ENCODE measurements at places on chromosomes 13 and 19. TPM values are rescaled to one million over a fixed set of nuclear protein-coding genes. Genes with fewer than 3 reads are reported as not detected.

The ANGPTL8 gene
- total RNA-seq = not detected

The COX7A1 gene
- not detected for total RNA-seq

The NCCRP1 gene
- 22.7 TPM for total RNA-seq

The MATK gene
- total RNA-seq = not detected

The ZNF625 gene
- total RNA-seq = 5.7 TPM

The GAPDHS gene
- total RNA-seq = not detected

The FFAR2 gene
- total RNA-seq = not detected

The TUBA3C gene
- total RNA-seq = not detected

The ATP8A2 gene
- total RNA-seq = not detected

The KLK5 gene
- 412 TPM for total RNA-seq

DNA sequence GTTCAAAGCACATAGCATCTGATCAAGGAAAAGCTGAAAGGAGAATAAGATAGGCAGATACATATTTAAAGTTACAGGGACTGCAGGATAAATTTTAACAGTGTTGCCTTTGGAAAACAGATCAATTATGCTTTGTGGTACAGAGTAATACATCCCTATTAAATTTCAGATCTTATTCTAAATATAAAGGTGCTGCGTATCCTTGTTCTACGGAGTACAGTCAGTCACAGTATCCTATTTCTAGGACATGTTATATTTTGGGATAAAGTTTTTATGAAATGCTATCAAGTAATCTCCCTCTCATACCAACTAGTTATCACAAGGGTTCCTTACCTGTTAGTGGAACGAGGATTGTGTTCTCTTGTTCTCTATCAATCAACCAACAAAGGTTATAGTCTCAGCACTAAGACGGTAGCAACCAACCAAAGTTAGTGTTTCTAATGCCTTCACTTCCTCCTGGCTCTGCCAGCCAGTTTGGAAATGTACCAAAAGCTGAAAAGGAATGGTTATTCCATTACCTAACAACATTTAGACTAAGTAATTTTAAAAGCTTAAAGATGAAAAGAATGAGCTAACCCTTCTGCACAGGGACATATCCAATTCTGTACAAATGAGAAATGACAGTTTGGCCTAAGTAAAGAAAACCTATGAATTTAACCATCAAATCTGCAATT lies 35.2 kb downstream of the TSC22D1 start:
- no peak for DNase-seq

GRCh38 chr13:21133077-21133476 lies 43.3 kb downstream of the SKA3 start:
- DNase-seq = no peak

- DNase-seq = peak; percentile 53
Observed at GRCh38 chr13:113034451-113035212, 65.6 kb downstream of the MCF2L start.

GRCh38 chr13:108096301-108096915 lies 118.9 kb downstream of the LIG4 start:
- DNase-seq = no peak

GRCh38 chr13:103006641-103007426 lies 59.4 kb downstream of the SLC10A2 start:
- no peak for DNase-seq

DNA sequence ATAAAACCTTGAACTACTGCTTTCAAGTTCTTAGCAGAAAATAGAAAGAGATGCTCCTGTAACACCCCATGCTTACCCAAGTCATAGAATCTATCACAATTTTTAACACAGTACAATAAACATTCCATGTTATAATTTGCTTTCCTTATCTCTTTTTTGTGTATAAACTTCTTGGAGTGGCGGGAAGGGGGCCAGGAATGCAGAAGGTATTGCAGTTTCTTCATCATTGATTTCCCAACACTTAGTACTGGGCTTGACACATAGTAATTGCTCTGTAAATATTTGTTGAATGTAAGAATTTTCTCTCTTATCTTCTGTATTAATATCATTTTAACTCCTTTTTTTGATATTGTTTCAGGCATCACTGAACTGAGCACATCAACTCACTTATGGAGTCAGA lies 535.8 kb downstream of the KCTD12 start:
- no peak for DNase-seq

- no peak for DNase-seq
Observed at GRCh38 chr13:20654156-20654555, 49.3 kb upstream of the IL17D start.

DNA sequence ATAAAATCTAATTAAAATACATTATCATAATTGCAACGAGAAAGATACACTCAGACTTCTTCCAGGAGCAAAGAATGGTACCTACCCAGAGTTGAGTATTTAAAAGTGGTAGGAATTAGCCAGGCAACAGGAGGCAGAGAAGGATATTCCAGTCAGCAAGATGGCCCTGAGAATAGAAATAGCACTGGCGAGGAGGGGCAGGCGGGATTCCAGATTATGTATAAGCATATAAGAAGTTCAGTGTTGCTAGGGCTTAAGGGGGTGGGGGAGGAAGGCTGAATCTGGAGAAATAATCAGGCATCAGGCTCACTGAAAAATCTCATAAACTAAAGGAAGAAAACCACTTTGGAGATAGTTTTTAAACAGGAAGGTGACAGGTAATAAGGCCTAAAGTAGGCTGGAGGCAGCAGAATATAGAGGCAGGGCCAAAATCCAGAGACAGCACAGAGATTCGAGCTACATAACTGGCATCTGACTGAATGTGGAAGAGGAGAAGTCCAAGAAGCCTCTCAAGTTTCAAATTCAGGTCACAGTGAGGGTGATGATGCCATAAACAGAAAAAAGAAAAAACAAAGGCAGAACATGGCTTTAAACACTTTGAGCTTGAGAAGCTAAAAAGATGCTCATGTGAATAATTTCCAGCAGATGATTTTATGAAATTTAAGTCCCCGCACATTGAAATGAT lies 7.5 kb downstream of the KPNA3 start:
- DNase-seq = no peak

DNA sequence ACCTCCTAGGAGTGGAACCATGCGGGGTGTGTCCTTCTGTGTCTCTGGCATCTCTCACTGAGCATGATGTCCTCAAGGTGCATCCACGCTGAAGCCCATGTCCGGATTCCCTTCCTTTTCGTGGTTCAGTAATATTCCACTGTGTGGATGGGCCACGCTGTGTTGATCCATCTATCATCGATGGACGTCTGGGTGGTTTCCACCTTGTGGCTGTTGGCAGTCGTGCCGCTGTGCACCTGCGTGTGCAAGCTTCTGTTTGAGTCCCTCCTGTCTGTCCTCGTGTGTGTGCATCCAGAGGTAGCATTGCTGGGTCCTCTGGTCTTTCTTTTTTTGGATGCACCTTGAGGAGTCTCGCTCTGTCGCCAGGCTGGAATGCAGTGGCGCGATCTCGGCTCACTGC lies 11.2 kb upstream of the GNA15 start:
- no peak for DNase-seq

- DNase-seq = no peak
Observed at GRCh38 chr19:1418496-1418775, 11.1 kb downstream of the DAZAP1 start.

DNA sequence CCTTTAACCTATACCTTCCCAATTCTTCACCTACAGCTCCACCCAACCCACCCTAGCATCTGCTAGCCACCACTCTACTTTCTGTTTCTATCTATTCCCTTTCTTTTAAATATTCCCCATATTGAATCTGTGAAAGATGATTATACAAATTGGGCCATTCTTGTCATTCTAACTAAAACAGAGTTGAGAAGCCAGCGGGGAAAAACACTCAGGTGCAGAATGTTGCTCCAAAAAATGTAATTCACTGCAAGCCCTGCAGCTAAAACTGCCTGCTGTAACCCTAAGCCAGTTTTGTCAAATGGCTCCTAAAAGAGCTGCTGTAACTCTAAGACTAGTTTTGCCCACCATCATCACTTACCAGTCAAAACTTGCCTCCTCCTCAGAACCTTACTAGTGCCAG lies 1468.6 kb upstream of the MIR17HG start:
- DNase-seq = no peak

DNA sequence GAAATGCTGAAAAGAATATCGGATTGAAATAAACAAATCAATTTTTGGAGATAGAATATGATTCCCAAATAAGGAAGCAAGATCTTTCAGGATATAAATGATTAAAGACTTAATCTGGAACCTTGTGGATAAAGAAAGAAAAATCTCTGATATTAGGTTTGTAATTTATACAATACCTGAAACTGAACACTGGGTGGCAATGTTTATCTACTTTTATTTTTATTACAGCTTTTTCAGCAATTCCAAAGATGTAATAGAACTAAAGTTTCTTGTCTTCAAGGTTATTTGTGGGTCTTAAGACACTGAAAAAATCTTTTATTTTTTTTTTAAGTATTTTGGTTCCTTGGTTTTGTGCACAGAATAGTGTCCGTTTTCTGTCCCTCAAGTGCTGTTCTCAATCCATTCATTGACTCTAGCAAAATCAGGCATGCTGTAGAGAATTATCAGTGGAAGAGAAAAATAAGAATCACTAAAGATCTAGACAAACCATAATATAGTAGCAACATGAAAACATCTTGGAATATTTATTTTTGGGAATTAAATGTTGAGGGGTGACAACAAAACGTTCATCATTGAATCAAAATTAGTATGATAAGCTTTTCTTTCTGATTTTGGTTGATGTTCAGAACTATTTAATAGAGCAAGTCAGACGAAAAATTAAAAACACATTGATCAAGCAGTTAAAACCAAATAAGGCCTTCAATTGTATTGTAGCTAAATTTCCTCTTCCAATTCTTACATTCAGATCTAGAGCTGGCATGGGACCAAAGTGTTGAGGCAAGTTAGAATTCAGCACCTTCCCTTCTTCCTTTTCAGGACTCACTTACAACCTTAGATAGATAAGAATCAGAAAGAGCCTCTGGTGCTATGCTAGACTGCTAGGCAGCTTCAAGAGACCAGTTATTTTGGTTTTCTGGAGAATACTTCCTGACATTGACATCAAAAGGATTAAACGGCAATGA lies 704.4 kb upstream of the PCDH20 start:
- DNase-seq = no peak

DNA sequence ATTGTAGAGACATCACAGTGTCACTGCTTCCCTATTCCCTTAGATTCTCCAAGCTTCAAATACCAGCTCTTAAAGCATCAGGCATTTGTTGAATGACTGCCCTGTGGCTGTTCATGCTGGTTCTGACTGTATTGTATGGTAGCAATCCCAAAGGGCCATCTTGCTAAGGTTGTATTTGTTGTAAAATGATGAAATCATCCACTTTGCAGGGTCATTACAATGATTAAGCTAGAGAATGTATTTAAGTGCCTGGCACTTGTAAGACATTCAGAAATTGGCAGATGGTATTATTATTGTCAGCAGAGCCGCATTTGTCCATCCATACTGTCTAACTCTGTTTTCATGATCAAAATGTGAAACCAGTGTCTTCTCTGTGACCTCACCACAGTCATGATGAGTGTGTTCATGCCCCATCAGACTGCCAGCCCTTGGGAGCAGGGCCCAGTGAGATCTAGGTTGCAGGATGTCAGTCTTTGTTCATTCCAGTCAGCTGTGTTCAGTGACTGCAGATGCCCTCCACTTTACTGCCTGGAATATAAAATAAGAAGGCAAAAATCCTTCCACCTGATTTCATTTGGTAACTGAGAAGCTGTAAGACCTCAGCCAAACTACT lies 86.1 kb downstream of the DHRS12 start:
- DNase-seq = no peak

- peak; percentile 86 for DNase-seq
Observed at GRCh38 chr19:11138601-11139300, 16.8 kb downstream of the SPC24 start.

All from PC-9 (cell line).